ENCODE measurements at places on chromosomes 4 and X.
A peak's percentile ranks its signal among the peaks of the same experiment; 100 is the strongest.

DNA sequence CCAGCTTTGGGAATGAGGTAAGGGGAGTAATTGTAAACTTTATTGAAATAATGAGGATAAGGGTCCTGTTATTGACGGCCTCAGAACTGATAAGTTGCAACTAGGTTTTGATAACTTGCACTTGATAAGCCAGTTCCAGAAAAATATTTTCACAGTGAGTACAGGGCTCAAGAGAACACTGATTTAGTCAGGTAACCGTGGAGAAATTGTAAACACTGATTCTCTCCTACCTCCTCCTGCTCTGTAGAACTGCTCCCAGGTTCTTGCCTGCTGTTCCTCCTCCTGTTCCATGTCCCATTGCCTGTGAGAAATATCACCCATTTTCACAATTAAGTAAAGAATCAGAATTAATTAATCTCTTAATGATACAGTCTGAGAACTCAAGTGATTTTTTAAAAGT, 55.0 kb upstream of the CXXC4 start:
- DNase-seq = no peak

GRCh38 chr4:123298801-123299200, 97.8 kb upstream of the SPRY1 start:
- DNase-seq = peak; percentile 44

GRCh38 chrX:10140264-10140663, 16.5 kb upstream of the CLCN4 start:
- DNase-seq = no peak

GRCh38 chr4:176150704-176151103, 44.7 kb downstream of the SPATA4 start:
- no peak for DNase-seq

- no peak for DNase-seq
These were observed 194.9 kb downstream of the PACRGL start for GRCh38 chr4:20895208-20895607.

GRCh38 chr4:177351622-177352244, 42.1 kb downstream of the NEIL3 start:
- DNase-seq = no peak

GRCh38 chr4:125315576-125316400, 1.0 kb downstream of the FAT4 start:
- peak; percentile 54 for DNase-seq

DNA sequence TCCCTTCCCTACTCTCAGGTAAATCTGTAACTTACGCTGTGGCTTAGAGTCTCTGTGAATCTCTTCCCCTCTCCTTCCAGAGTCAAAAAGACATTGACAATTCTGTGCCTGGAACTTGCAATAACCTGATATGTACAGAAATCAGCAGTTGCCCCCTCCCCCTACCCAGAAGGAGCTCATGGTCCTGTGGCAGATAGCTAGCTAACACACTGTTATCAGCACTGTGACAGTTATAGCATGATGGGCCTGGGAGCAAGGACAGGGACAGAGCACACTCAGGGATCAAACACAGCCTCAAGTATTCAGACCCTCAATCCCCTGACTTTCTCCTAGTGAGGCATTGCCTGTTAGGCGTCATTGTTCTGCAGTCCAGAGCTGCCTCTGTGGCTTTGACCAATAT, 18.7 kb upstream of the MAGEA10 start:
- no peak for DNase-seq

DNA sequence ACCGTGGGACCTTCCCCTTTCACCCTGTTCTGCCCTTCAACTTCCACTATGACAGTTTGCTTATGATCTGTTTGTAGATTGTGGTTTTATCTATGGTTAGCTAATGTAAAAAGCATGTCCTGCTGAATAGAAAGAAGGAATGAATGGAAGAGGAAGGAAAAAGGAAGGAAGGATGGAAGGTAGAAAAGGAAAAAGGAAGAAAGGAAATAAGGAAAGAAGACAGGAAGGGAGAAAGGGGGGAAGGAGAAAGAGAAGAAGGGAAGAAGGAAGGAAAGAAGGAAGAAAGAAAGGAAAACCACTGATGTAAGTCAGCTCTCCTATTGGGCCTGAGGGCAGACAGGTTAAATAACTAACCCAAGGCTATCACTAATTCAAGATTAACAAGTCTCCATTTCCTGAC, 319.1 kb upstream of the KLF3 start:
- no peak for DNase-seq

- no peak for DNase-seq
These were observed 383.7 kb downstream of the IDS start for GRCh38 chrX:149121206-149121920.

DNA sequence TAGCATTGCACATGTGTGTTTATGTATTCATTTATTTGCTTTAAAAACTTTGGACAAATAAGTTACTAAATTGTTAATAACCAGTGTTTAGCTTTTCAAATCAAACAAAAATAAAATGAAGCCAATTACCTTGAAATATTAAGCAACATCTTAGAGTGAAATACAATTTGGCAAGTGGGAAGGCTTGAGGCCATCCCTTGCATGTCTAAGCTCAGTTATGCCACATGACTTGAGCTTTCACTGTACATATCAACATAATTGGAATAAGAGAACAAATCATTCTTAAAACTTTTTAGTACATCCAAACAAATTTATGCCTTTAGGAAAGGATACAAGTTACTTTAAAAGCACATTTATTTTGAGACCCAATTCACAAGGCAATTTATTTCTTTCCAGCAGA, 640.6 kb downstream of the SPRY1 start:
- no peak for DNase-seq

DNA sequence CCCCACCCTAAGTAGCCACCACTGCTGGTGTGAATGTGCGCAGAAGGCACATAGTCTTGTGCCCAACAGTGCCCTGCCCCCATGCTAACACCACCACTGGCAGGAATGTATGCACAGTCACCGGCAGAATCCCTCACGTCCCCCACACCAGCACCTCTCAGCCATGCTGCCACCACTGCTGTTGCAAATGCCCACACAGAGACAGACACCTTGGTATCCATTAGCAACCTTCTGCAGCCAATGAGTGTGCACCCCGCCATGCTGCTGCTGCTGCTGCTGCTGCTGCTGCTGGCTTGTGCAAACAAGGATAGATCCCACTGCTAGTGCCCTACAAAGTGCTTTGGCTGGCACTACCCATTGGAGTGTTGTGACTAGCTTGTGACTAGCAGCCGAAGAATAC, 52.4 kb upstream of the MMAA start:
- DNase-seq = no peak

DNA sequence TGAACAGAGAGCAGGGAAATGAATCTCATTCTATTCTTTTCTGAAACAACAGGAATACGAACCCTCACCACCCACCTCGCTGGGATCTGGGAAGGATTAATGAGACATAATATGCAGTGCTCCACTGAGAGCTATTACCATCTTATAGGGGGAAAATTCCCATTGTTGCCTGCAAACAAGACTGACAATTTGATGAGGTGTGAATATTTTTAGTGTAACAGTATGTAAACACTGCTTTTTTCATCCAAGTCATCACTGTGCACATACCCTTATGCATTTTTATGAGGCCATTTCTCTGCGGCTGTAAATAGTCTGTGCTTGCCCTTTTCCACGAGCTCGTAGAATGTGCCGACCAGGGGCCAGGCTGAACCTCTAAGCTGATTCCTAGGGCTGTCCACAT, 285.6 kb upstream of the CPEB2 start:
- DNase-seq = no peak

GRCh38 chr4:72119946-72120345, 88.1 kb downstream of the NPFFR2 start:
- no peak for DNase-seq

DNA sequence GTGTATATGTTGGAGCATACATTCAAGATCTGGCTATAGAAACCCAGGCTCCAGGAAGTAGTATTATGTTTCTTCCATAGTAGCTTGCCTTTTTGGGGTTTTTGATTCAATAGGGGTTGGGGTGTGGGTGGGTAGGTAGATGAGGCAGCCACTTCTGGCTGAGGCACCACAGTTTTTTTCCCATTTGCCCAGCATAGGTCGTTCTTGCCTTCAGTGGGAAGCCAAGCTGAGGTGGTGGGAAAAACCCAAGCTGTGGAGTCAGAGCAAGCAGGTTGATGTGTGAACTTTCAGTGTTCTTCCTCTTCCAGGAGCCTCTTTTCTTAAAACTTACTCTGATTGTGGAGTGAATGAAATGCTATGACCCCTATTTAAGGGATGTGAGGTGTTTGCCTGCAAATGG, 67.0 kb upstream of the RPS6KA3 start:
- DNase-seq = no peak

- peak; percentile 58 for DNase-seq
These were observed 2.2 kb upstream of the CFI start for GRCh38 chr4:109803924-109804571.

- DNase-seq = no peak
These were observed 1025.5 kb downstream of the RPA4 start for GRCh38 chrX:97909245-97909644.

Measured in LHCN-M2 (cell line).